ENCODE measurements at places on chromosomes 6 and 20.

GRCh38 chr20:61808447-61808846, 257.2 kb downstream of the TAF4 start:
- no peak for DNase-seq

- DNase-seq: no peak
Observed at GRCh38 chr6:132209351-132209750, 191.9 kb downstream of the MOXD1 start.

- DNase-seq: no peak
Observed at GRCh38 chr6:35765739-35766138, 10.7 kb upstream of the CLPSL2 start.

DNA sequence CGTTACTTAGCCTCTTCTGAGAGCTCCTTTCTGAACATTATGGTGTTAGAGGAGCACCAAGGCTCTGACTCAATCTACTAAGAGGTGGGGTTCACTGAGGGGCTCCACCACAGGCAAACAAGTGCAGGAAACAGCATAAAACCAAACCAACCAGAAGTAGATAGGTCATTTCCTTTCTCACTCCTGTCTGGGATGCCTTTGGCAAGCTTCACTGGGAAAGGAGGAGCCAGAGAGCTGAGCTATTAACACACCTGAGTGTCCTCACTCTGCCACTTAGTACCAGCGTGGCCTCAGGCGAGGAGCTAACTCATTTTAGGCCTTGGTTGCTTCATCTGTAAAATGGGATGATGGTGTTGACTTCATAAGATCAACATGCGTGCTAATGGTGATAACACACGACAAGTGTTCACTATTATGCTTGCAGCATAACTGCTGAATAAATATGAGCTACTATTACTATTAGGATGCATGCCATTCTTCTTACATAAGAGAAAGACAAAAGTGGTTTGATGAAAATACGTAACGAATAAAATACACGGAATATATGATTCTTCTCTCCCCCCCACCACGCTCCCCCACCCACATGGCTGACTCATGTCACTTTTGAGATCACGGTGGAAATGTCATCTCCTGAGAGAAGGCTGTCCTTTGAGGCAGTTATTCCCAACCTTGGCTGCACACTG, 185.4 kb downstream of the BCAS1 start:
- no peak for DNase-seq

DNA sequence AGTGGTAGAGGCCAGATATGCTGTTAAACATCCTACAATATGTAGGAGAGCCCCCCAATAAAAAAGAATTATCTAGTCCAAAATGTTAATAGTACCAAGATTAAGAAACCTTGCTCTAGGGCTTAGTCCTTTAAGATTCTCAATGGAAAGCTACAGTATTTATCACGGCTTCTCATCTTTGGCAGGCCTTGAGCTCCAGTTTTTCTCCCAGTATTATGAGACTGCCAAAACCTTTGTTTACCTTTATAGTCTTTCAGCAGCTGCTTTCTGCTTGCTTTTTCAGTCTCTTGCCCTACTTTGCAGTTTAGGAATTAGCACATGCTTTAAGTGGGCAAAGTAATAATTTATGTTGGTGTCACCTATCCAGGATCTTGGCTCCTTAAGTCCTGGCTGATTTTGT, 59.7 kb downstream of the NHLRC1 start:
- no peak for DNase-seq

- no peak for DNase-seq
Observed at GRCh38 chr6:24274441-24275083, 83.3 kb downstream of the DCDC2 start.

GRCh38 chr6:159935633-159936032, 33.2 kb upstream of the IGF2R start:
- no peak for DNase-seq

DNA sequence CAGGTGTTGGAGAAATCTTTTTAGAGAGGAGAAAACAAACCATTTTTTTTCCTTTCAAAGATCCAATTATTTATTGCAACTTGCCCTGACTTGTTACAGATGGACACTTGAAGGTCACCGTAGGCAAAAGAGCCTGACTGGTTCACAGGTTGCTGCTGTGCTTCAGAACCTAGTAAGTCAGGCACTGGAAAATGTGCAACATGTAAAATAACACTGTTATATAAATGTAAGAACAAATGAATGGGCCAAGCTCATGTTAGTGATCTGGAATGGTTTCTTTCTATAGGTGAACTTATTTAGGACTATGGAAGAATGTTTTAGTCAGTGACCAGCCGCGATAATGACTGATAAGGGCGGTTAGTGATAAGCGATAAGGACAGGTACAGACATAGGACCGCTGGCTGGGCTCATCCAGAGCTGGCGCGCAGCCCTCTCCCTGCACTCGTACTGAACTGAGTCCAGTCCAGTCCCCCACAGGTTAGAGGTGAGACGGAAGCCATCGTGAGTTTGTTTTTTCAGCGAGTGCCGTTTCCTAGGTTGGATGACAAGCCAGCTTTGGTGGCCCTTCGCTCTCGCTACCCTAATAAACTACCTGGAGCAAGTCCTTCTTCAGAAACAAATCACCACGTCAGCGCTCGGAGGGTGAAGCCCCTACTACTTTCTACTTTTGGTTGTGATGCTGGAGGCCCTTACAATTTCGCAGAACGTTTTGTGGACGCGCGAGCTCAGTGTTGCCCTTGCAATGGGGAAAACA, 94.4 kb upstream of the PRDM1 start:
- DNase-seq: no peak

- DNase-seq: no peak
Observed at GRCh38 chr20:60000271-60001042, 42.2 kb downstream of the CDH26 start.

- DNase-seq: no peak
Observed at GRCh38 chr6:52157301-52157941, 28.8 kb upstream of the IL17A start.

- DNase-seq: no peak
Observed at GRCh38 chr6:39800034-39801032, 8.2 kb downstream of the DAAM2 start.

DNA sequence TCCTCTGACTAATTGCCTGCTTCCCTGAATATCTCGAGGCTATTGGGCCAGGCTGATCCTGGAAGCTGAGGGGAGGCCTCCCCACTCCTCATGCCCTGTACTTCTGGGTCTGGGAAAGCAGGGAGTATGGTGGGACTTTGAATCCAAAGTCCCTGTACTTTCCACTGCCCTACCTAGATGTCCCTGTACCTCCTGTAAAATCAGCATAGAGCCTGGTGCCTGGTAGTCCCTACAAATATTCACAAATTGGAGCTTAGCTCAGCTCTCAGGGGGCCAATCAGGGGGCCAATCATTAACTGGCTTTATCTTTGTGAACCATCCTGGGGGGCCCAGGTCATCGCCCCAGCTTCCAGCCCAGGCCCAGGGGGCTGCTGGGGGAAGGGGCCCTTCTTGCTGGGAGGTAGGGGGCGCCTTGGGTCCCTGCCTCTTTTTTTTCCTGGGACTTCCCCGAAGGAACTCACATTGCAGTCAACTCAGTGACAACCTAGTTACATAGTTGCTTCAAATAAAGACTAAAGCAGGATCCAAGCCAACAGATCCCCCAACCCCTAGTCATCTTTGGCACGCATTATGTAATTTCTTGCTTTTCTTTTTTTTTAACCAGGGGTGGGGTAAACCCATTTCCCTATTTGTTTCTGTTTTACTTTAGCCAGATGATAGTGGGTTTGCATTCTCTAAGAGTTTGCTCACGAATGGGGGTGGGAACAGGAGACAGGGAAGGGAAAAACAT, 6.9 kb upstream of the VEGFA start:
- no peak for DNase-seq

DNA sequence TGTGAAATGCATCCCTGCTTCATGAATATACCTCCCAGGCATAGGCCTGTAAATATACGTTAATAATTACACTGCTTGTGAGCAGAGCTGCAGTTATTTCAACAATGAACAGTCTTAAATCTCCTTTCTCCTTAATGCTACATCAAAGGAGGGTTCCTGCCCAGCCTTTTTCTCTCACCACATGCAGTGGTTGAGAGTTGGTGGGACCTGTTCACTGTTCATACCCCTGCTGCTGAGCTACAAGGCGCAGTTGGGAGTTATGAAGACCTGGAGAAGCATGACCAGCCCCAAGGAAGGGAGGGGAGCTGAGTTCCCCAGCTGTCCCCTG, 111.9 kb upstream of the FOXQ1 start:
- no peak for DNase-seq

GRCh38 chr6:36979347-36979742, 6.7 kb downstream of the MTCH1 start:
- no peak for DNase-seq

GRCh38 chr20:48926821-48927220, 5.3 kb downstream of the ARFGEF2 start:
- no peak for DNase-seq

DNA sequence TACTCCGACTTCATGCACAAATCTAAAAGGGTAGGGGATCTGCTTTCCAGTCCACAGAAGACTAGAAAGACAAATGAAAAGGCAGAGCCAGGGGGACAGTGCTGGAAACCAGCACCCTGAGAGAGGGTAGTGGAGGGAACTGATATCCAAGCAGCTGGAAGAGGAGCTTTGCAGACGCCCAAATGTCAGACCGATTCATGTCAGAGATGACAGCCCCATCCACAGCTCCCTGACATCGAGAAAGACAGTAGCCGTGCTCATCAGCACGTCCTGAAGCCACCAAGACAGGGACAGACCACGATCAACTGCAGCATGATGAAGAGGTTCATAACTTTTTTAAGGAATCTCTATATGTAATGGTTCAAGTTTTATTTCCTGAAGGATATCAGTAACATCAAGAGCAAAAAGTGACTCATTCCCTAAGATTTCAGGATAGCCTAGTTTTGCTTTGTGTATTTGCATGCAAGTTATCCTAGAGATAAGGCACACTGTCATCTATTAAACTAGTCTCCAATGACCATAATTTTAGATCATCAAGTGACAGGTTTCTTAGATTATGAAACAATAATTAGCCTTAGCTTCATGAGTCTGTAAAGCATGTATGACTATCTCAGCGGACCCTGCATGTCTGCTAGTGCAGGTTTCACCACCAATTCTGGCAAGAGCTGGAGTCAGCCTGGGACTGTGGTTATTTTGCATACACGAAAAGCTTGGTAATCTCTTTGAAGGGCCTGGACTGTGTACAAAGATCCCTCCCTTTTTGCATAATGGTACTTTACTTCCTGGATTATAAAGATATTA, 43.0 kb downstream of the PRDM1 start:
- no peak for DNase-seq

- DNase-seq: no peak
Observed at GRCh38 chr20:25022680-25023079, 30.1 kb upstream of the APMAP start.

DNA sequence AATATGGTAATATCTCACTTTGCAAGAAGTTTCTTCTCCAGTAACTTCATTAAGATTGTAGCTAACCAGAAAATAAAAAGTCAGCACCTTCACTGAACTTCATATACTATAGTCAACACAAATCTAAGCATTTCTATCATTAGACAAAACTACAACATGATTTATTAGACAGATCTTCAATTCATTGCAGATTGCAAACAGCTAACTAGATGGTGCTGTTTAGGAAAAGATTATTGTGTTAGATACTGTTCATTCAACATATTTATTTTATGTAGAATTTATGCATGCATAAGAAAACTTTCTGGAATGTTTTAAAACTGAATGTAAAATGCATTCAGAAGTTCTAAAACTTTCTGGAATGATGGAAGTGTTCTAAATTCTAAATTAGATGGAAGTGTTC, 442.1 kb downstream of the HTR1B start:
- DNase-seq: no peak

DNA sequence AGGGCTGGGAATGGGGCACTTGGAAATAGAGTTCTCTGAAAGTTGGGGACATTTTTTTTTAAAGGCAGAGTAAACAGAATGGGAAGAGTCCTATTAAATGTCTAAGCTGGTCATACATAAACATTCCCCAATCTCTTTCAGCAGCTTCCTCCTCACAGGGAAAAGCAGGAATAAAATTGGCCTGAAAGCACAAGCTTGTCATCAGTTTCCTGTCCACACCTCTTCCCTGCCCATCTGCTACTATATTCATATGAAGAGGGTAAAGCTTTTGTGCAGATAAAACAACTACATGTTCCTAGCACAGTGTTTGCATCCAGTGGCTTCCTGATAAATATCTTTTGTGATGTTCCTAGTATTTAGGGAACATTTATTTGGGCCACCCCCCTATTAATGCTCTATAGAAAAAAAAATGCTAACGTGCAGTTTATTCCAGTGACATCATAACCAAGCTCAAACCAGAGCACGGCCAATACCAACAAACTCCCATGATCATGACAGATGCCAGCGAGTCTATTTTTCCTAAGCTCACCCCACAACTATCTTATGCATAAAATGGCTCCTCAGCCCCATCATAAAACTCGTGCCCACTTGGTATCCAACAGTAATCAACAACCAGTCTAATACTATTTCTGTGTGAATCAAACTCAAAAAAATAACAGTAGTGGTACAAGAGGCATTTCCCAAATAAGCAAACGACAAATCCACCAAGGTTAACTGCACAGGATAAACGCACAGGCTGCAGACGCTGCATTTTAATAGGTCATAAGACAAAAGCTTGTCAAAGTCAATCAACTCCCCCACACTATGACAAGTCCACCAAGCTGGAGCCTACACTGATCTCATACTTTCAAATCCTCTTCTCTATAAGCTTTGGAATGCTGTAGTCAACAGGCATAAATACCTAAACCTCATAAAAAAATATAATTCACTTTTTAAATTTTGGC, 95.3 kb downstream of the EPB41L2 start:
- no peak for DNase-seq

DNA sequence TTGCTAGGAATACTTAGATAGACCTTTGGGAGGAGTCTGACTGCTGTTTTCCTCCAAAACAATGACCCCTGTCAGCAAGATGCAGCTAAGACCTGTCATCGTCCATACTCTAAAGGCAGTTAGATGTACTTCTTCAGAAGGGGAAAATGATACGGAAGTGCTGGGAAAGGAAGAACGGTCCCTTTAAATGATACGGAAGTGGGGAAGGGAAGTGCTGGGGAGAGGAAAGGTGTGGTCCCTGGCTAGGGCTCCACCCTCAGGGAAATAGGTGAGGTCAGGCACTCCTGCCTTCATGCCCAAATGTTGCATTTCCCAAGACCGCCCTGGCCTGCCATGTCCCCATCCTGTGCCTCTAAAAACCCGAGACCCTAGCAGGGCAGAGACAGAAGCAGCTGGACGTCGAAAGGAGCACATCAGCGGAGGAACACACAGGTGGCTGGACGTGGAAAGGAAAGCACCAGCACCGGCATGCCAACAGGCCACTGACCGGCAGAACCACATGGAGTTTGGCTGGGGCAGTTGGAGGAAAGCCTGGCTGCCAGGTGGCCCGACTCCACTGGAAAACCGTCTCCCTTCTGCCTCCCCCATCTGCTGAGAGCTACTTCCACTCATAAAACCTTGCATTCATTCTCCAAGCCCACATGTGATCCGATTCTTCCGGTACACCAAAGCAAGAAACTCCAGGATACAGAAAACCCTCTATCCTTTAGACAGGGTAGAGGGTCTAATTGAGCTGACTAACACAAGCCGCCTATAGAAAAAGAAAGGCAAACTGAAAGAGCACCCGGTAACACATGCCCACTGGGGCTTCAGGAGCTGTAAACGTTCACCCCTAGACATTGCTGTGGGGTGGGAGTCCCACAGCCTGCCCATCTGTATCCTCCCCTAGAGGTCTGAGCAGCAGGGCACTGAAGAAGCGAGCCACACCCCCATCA, 94.6 kb downstream of the FAXC start:
- DNase-seq: no peak

GRCh38 chr6:160050022-160050421, 71.6 kb upstream of the SLC22A1 start:
- no peak for DNase-seq

GRCh38 chr6:35850208-35850607, 45.1 kb downstream of the LHFPL5 start:
- DNase-seq: no peak

All from stimulated activated CD4-positive, alpha-beta T cell treated with anti-CD3 and anti-CD28 coated beads, Interleukin-15, amount 100 ng/mL, for 1 hour (primary cell).